Esophagus muscularis mucosa (tissue), 4 donors: ENCODE measurements at places on chromosomes 6 and 20. TPM values are rescaled to one million over a fixed set of nuclear protein-coding genes. Genes with fewer than 3 reads are reported as not detected.

The THBD gene
- 22.4 TPM for total RNA-seq

DNA sequence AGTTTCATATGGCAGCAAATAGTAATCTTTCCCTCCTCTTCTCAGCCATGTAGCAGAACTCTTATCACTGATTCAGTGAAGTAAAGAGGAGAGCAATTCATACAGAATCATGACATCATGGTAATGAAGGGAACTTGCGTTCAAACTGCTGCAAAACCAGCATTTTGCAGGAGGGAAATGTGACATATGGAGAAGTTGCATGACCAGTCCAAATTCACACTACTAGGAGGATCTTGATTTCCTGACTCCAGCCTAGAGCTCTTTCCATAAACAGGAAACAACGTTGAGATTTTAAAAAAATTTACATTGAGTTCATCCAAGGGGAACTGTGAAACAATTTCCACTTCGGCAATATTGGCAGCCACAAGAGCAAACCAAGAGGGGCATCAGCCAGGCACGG, 63.8 kb downstream of the MBOAT1 start:
- DNase-seq: no peak

- no peak for DNase-seq
Measured at GRCh38 chr6:125554456-125554855, 195.0 kb upstream of the HEY2 start.

- no peak for DNase-seq
Measured at GRCh38 chr20:31966991-31967655, 828 bp upstream of the XKR7 start.

DNA sequence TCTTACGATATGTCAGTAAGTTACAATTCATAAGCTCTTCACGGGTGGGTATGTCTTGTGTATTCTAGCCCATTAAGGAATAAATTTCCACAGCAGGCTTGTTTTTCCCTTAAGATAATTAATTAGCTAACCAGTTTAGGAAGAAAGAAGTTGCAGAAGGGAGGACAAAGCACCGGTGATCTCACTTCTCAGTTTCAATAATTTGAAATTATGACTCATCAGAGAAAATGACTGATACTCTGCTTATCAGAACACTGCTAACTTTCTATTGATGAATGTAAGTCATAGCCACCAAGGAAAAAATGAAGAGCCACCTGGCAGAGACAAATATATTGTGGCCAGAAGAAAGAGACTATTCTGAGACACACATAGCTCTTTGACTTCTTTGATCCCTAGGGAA, 35.0 kb upstream of the ENTPD6 start:
- no peak for DNase-seq

- DNase-seq: peak; percentile 57
Measured at GRCh38 chr6:170202416-170203135, 88.3 kb downstream of the DLL1 start.

DNA sequence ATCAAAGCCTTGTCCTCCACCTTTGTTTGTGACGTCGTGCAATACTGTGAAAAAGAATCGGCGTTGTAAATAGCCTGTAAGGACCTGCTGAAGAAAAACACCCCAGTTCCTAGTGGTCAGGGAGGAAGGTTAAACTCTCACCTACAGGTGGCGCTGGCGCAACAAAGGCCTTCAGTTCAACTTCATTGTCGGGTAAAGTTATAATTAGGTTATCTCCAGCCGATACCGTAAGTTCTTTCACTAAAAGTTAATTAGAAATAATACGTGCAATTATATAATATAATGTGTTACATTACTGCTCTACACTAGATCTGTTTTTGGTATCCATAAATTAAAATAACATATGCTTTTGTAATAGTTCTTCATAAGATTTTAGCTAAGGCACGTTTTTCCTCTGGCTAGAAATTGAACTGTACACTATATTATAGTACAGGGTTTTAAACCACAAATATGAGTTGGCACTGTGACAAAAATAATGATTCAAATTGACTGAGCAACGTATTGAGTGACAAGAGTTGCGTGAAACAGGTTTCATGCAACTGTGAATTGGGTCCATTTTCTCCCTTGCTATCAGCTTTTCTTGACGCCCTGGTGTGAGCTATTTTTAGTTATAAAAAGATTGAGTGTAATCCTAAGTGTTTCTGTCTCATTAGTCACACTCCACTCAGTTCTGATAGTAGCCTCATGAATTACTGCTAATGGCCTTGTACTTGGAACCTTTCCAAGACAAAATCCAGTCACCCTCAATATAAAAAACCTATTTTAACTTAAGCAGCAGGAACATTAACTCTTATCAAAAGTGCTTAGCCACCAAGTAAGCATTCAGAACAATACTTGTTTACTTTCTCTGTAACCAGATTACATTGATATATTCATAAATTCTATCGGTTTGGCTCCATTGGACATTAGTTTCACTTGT, 62.3 kb downstream of the KIAA0319 start:
- no peak for DNase-seq

The CDSN gene
- not detected for total RNA-seq

DNA sequence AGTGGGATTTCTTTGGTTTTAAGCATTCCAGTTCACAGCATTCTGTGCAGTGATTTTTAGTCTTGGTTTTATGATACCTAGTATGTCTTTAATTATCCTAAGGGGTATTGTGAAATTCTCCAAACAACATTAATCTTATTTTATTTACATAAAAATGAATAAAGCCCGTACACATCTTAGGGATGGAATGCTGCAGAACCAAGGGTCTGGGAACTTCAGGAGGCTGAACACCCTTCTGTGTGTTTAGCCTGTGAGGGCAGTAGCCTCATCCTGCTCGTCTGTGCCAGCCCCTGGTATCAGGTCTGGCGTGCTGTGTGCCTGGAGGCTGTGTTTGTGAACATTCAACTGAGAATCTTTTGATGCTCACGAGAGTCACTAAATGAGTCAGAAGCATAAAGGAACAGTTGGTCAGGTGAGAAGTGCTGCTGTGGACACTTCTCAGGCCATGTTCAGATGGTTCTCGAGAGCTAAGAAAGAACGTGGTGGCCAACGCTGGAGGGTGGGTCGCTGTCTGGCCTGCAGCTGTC, 25.2 kb upstream of the C20orf204 start:
- no peak for DNase-seq

DNA sequence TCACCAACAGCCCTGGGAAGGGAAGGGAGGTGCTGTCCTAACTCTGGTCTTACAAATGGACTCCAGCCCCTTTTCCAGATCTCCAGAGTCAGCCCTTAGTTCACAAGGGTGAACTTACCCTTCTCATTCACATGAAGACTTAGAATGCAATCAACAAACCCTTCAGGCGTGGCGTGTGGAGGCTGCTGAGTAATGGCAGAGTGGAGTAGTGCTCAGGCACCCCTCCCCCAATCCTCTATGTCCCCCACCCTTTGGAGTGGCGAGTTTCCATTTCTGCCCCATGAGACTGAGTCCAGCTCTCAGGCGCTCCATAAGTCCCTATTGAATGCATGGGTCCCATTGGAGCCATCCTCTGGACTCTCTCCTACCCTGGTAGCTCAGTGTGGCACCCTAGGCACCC, 3.3 kb downstream of the SNAI1 start:
- DNase-seq: no peak

The PRICKLE4 gene
- total RNA-seq: 5.8 TPM

The CENPQ gene
- 5.6 TPM for total RNA-seq

DNA sequence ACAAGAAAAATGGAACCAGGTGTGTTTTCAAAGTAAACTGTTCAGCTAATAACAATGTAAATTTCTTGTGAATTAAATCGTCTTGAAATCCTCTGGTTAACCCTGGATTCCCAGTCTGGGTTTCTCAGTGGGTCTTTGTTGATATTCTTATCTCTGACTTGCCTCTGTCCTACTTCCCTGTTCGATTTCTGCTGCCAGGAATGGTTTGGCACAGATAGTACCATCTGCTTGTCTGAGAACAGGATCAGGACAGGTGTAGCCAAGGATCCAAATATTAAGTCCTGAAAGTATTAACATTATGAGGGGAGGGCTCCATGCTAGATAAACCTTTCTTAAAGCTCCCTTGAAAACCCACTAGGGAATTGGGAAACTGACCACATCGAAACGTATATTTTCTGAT, 30.1 kb downstream of the ARFGEF2 start:
- DNase-seq: no peak

DNA sequence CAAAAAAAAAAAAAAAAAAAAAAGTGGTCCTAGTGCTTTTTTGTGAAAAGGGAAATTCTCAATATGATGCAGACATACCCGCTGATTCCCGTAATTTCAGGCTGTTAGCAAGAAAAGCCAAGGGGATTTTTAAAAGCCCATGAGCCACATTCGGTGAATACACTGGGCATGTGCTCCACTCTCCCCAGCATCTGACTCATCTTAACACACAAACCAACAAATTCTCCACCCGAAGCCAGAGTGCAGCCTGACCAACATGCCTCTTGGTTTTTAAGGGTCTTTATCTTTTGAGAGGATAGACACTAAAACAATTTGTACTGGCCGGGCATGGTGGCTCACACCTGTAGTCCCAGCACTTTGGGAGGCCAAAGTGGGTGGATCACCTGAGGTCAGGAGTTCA, 45.5 kb upstream of the CD83 start:
- peak; percentile 19 for DNase-seq

GRCh38 chr6:15284743-15285142, 38.9 kb downstream of the JARID2 start:
- DNase-seq: no peak

DNA sequence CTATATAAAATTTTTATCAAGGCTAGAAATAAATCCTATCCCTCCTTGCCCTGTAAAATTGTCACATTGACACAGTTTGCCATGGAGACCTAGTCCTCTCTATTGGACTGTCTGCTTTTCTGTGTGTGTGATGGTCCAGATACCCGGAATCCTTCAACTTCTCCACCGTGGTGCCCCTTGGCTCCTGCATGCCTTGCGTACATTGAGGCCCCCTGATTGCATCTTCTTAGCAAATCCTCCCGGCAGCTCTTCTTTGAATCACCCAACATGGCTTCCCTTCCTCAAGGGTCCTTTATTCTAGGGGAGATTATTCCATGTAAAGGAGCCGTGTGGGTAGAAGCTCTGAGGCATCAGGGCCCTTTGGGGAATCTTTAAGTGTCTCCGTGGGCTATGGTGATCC, 219.5 kb downstream of the CDC5L start:
- DNase-seq: no peak

GRCh38 chr6:12112540-12113189, 100.6 kb downstream of the HIVEP1 start:
- no peak for DNase-seq

The DEFB124 gene
- not detected for total RNA-seq

GRCh38 chr6:21406316-21406715, 187.2 kb upstream of the SOX4 start:
- DNase-seq: no peak

DNA sequence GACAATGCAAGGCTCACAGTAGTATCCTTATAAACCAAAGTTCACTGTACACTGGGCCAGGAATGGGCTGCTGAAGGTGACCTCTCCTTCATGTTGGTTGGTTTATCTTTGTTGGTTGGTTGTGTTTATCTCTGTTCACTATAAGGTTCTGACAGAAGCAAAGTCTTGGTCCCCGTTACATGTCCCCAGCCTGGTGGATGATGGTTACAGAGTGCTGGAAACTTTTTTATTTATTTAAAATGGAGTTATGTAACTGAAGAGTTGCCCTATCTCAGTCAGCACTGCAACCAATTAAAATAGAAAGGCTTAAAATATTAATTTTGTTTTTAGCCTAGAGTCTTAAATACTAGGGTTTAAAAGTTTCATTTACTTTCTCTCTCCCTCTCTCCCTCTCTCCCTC, 100.6 kb downstream of the SLC16A10 start:
- peak; percentile 50 for DNase-seq

The SYTL3 gene
- 9.7 TPM for total RNA-seq

The SUMO4 gene
- 0.58 TPM for total RNA-seq

- no peak for DNase-seq
Measured at GRCh38 chr6:147322299-147323162, 118.3 kb downstream of the STXBP5 start.

GRCh38 chr6:166639921-166640320, 12.9 kb upstream of the RPS6KA2 start:
- DNase-seq: no peak

The TMEM217 gene
- 0.57 TPM for total RNA-seq

The MOCS1 gene
- total RNA-seq: 21.4 TPM

- no peak for DNase-seq
Measured at GRCh38 chr20:23291575-23292240, 58.9 kb upstream of the NXT1 start.

DNA sequence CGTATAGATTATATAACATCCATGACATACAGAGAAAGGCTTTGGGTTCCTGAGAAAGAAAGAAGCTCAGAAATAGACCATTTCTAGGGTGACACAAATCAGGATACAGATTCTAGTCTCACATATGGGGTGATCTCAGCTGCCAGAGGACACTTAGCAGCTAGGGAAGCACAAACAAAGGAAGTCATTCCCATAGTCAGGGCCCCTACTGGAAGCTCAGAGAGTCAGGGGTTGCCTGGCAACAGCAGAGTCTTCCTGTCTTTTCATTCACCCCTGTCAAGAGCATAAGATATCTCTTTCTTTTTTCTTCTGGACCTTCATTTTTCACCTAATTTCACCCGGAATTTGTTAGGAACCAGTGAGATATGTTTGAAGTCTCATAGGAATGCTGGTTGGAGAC, 81.9 kb upstream of the IYD start:
- DNase-seq: no peak

The RNF182 gene
- 0.50 TPM for total RNA-seq

GRCh38 chr20:21391972-21392352, 5.4 kb downstream of the NKX2-4 start:
- DNase-seq: no peak

DNA sequence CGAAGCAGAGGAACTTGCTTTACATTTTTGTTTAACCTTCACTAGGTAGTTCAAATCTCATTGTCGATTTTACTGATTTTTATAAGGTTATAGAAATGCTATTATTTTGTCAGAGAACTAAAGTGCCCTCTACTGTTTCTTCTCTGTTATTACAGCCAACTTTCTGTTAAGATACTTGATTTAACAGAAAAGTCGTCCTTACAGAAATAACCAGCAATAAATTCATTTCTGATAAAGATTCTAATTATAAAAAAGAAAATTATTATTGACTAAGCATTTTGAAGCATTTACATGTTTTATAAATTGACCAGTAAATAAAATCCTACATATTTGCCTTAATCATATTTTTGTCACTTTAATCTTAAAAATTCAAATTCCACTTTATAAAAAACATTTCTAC, 60.8 kb downstream of the OGFRL1 start:
- no peak for DNase-seq

GRCh38 chr6:99434702-99435530, 9.8 kb upstream of the PNISR start:
- no peak for DNase-seq

GRCh38 chr6:113047932-113048331, 700.8 kb downstream of the RFPL4B start:
- DNase-seq: no peak

DNA sequence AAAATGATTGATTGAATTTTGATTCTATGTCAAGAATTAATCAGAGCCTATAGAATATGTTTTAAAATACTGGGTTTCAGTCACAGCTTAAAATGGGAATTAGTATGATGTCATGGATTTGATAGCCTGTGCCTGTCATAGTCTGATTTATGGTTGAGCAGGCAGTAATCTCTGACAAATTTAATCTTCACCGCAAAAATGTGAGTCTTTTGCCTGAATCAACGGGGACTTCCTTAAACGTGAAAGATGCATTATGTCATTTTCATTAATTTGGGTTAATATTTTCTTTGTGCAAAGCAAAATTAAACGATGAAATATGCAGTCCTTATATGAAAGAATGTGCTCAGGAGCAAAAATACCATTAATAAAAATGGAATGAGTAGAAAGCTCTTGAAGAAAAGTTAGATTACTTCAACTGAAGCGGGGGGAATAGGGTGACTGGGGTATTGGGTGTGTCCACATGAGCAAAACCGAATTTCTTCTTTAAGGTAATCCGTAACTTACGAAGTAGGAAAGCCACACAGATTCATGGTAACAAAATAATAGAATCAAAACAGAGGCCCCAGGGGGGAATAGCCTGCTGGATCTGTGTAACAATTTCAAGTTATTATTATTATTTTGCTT, 339.6 kb upstream of the NOX3 start:
- DNase-seq: no peak
